ENCODE measurements at places on chromosomes 2 and 18. TPM values are rescaled to one million over a fixed set of nuclear protein-coding genes. Genes with fewer than 3 reads are reported as not detected.

DNA sequence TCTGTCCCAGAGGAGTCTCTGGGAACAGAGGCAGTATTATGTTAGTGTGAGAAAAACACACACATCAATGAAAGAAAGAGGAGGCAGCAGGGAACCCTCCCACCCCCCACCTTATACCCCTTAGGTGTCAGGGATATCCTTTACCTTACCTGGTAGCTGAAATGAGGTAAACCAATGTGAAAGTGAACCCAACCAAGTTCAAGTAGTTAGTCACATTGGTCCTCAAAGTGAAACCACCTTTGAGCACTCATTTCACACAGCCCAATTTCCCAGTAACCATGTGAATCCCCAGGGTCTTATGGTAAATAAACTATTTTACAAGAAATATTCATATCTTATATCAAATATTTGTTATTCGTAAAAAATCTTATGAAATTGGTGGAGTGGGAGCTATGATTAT lies 377.8 kb downstream of the LRATD1 start:
- DNase-seq = no peak

- DNase-seq = no peak
Observed at GRCh38 chr2:130365075-130365474, 9.2 kb downstream of the PTPN18 start.

DNA sequence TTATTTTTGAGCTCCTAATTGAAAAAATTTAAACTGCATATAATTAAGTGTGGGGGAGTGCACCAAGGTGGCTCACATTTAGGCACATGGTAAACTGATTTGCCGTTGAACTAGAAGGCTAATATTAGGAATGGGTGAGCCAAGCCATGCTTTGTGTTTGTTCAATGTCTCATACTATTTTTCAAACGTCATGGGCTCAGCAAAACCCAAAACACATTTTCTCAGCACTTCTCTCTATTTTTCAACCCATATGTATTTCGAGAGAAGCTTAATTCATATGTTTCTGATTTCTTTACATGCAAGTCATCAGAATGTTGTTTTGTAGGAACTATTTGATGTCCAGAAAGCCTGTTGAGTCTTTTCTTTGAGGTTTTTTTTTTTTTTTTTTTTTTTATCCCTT lies 291.2 kb downstream of the TCF4 start:
- no peak for DNase-seq

- DNase-seq = no peak
Observed at GRCh38 chr2:8004250-8004681, 677.6 kb upstream of the ID2 start.

GRCh38 chr2:26957041-26957440 lies 13.4 kb upstream of the MAPRE3 start:
- DNase-seq = no peak

DNA sequence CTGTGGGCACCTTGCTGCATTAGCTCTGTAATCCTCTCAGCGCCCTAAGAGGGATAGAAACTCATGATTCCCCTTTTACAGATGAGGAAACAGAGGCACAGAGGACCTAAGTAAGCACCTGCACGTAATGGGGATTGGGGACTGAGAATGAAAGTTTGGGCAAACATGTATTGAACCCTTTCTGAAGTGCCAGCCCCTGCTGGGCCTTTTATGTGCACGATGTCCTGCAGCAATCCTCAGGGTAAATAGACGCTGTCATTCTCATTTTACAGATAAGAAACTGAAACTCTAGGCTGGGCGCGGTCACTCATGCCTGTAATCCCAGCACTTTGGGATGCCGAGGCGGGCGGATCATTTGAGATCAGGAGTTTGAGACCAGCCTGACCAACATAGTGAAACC lies 117.4 kb downstream of the STPG4 start:
- DNase-seq = no peak

GRCh38 chr2:157901325-157901724 lies 25.2 kb upstream of the ACVR1 start:
- no peak for DNase-seq

- no peak for DNase-seq
Observed at GRCh38 chr2:225574582-225575138, 175.2 kb downstream of the NYAP2 start.

- DNase-seq = no peak
Observed at GRCh38 chr18:13438507-13439056, 220.0 kb downstream of the LDLRAD4 start.

DNA sequence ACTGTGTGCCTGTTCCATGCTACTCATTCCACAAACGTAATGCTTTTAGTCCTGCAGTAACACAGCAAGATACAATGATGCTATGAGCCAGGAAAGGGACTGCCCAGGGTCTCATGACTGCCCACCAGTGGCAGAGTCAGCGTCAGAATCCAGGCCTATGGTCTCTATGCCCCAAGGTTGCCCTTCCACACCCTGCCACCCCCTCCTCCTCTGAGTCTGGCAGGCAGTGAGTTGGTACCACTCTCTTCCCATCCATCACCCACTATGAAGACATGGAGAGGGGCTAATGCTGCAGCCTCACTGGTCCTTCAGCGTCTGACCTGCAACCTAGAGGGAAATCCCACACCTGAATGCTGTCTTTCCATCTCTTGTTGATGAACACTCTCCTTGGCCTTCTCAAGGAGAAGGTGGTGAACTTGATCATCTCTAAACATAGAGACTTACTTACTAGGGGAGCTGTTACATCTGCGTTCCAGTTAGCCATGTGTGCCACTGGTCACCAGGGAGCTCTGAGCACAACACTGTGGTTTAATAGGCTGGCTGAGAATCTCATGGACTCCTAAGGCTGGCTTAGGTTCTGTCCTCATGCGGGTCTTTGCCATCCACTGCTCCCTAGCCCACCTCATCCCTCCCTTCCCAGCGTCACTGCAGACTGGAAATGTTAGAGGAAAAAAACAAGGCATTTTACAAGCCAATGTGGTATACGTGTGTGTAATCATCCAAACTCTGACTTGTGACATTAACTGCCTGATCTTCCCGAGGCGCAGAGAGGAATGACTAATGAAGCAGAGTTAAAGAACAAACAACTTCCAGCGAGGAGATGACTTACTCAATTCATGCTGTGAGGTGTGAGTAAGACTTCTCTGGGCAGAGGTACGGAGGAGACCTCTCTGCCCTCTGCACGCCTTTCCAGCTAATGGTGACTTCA lies 28.8 kb downstream of the STEAP3 start:
- no peak for DNase-seq

DNA sequence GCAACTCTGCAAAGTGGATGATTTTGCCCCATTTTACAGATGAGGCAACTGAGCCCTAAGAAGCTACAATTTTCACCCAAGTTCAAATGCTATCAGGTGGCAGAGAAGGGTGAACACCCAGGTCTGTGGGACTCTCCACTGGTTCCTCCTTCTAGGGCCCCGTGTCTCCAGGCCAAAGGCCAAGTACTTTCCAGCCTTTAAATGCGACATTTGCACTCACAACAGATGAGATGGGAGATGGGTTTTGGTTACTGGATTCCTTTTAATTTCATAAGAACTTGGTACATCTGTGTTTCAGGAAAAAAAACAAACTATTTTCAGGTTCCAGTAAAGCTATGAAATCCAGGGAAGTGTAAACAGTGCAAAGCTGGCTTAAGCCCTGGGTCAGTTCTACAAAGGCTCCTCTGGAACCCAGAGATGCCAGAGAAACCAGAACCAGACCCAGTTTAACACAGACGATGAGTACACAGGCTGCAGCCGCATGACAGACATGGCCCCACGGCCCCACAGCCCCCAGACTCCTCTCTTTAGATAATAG lies 361.7 kb downstream of the ANAPC1 start:
- DNase-seq = no peak

GRCh38 chr2:239222706-239223309 lies 178.0 kb downstream of the HDAC4 start:
- DNase-seq = no peak

DNA sequence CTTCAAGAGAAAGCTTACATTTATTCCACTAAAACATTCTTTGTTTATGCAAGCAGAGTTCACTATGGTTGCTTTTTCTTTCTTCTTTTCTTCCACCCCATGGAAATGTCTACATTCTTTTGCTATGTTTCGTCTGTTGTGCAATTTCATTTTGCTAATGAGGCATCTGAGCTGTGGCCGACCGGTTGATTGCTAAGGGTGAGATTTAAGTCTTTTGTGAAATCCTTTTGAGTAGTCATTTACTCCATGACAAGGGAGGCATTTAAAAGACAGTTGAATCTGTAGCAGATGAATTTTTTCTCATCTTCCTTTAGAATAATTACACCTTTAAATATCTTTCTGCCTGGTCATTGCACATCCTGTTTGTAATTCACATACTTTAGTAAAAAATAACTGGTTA lies 324.1 kb upstream of the THUMPD2 start:
- no peak for DNase-seq

DNA sequence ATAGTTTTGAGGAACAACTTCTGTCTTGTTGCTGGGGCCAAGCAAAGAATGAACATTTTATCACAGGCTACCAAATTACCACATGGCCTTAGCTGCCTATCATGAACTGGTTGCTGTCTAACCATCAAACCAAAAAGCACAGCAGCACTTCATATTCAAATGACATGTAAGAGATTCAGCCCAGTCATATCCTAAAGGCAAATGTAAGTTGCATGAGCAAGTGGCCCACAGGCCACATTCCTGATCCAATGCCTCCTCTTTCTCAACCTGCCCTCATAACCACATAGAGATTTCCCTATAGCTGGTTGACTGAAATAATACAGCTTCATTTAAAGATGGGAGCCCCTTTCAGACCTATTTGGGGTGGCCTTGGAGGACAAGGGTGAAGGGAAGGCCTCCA lies 572.3 kb downstream of the IRS1 start:
- no peak for DNase-seq

- no peak for DNase-seq
Observed at GRCh38 chr2:56576001-56576400, 392.2 kb downstream of the CCDC85A start.

DNA sequence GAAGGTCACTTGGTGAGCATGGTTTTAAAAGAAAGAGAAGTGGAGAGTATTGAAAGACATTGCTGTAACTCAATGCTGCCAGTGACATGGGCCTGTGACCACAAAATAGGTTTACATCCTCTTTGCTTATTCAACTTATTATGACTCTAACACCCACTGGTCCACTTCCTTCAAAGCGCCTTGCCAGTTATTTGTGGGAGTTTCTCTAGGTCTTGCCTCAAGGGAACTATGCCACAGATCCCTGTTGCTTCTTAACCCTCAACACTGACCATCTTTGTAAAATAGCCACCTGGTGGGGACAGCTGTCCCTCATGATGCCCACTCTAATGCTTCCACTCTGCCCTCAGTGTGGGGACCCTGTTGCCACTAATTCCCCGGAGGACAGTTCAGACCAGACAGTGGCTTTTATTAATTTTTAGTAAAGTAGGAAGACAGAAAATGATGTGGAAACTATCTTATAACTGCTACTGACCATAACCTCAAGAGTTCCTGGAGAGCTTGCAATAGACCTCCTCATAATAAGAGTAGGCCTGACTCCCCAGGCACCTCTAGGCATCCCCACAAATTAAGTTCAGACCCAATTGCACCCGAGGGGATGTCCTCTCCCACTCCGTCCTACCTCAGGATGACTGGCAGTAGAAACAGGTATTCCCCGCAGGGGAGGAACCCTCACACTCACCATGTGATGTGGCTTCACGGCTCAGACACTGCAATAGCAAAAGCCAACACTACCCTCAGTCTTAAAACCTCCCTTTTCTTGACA lies 31.3 kb upstream of the SLC25A52 start:
- DNase-seq = no peak

DNA sequence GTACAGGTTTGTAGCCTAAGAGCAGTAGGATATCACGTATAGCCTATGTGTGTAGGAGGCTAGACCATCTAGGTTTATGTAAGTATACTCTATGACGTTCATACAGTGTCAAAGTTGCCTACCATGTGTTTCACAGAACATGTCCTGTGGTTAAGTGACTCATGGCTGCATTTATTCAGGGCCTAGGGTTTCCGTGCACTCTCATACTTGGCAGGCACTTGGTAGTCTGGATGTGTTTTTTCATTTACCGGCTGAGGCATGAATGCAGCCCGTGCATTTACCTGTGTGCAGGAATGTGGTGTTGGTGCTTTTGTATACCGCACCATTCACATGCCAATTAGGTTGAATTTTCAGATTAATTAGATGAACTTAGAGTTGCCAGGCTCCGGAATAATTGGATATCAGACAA lies 43.4 kb downstream of the MYL12B start:
- DNase-seq = no peak

- no peak for DNase-seq
Observed at GRCh38 chr2:53536583-53537361, 230.8 kb upstream of the CHAC2 start.

- no peak for DNase-seq
Observed at GRCh38 chr18:58668211-58668610, 3.1 kb upstream of the MALT1 start.

- DNase-seq = no peak
Observed at GRCh38 chr2:120053891-120054290, 41.0 kb downstream of the EPB41L5 start.

- DNase-seq = no peak
Observed at GRCh38 chr2:100344433-100344832, 22.1 kb upstream of the LONRF2 start.

GRCh38 chr2:98524168-98524567 lies 79.5 kb downstream of the INPP4A start:
- DNase-seq = no peak

DNA sequence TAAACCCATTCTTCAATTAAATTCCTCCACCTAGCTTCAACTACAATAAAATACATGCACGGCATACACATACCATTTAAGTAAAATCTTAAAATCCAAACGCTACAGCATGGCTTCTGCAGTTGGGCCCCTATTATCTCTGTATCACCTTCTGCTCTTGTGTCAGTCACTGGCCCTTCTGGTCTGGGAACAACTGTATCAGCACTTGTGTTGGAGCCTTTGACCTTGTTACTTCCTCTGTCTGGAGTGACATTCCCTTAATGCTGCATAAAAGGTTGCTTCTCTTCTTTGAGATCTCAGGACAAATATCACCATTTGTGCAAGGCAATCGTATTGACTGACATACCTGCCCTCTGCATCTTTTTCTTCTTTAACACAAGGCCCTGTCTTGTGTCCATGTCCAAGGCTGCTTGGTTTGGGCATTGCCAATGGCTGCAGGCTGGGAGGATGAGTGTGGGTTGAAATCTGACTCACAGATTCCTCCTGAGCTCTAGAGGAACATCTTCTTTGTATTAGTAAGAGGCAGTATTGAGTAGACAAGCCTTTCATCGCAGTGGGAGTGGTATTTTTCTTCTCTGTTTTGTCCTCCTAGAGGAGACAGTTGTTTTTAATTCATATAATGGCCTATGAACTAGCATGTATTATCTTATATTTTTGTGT lies 267.8 kb upstream of the TRIB2 start:
- DNase-seq = no peak

DNA sequence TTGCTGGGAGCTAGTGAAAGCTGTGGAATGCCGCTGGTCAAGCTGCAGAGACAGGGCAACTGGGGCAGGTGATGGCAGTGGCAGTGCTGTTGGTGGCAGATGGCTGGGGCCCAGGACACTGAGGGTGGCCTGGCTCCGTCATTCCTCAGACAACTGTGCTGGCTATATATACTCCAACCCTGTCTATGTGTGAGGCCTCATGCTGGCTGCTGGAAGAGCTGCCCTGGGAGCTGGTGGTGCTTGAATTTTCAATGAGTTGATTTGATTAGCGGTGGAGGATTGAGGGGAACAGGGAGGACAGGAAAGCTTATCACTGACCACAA lies 66.5 kb upstream of the TMEM200C start:
- no peak for DNase-seq

The CRYGC gene
- not detected for total RNA-seq

The HOXD4 gene
- not detected for total RNA-seq

The CHRND gene
- not detected for total RNA-seq

The AFF3 gene
- 0.48 TPM for total RNA-seq

The VWA3B gene
- total RNA-seq = not detected

The RASGRP3 gene
- 3.5 TPM for total RNA-seq

The MSTN gene
- total RNA-seq = not detected

The ANKRD39 gene
- 30.9 TPM for total RNA-seq

The NAT8 gene
- total RNA-seq = not detected

The BOLL gene
- total RNA-seq = not detected
